Naive thymus-derived CD8-positive, alpha-beta T cell (primary cell): ENCODE measurements at places on chromosomes 16 and 17. TPM values are rescaled to one million over a fixed set of nuclear protein-coding genes. Genes with fewer than 3 reads are reported as not detected.
A peak's percentile ranks its signal among the peaks of the same experiment; 100 is the strongest.

- H3K4me1 ChIP-seq: peaks cover 38% of the 10 kb centered on the region
- H3K27ac ChIP-seq: peak overlapping the region; percentile 94
- peak overlapping the region; percentile 91 for H3K4me3 ChIP-seq
- no peaks in the 10 kb centered on the region for H3K27me3 ChIP-seq
- DNase-seq: peak; percentile 55
Measured at GRCh38 chr16:23836404-23837311, 875 bp downstream of the PRKCB start.

DNA sequence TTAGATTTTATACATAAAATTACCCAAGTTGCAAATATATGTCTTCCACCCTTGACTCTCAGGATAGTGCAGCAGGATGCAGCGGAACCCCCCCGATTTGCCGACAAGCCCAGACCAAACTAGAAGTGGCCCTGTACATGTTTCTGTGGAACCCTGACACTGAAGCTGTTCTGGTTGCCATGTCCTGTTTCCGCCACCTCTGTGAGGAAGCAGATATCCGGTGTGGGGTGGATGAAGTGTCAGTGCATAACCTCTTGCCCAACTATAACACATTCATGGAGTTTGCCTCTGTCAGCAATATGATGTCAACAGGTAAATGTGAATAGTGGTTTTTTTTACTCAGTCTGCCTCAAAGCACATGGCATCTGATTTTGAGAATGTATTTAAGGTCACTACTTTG, 70.7 kb downstream of the OMG start:
- no peak for DNase-seq
- no peak overlapping the region for H3K4me3 ChIP-seq
- no peaks in the 10 kb centered on the region for H3K27me3 ChIP-seq
- H3K36me3 ChIP-seq: peaks cover 9% of the 10 kb centered on the region
- peaks cover 15% of the 10 kb centered on the region for H3K4me1 ChIP-seq

DNA sequence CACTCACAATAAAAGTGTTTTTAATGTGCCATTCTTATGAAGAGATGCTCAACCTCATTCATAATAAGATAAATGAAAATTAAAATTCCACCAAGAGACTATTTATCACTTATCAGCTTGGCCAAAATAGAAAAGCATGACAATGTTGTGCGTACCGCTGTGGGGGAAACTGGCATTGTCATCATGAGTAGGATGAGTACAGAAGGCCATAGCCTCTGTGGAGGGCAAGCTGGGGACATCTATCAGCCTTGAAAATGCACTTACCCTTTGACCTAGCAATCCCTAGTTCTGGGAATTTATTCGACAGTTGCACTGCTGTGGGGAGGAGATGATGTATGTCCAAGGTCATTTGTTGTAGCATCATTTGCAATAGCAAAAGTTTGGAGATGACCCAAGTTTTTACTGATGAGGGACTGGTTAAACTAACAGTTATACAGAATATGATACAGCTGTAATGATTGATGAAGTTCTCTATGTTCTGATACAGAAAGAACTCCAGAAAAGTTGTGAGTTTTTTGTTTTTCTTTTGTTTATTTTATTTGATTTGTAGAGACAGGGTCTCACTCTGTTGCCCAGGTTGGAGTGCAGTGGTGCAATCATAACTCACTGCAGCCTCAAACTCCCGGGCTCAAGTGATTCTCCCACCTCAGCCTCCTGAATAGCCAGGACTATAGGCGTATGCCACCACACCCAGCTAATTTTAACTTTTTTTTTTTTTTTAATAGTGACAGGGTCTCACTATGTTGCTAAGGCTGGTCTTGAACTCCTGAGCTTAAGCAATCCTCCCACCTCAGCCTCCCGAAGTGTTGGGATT, 13.7 kb upstream of the PRKCB start:
- H3K27me3 ChIP-seq: peaks cover 3% of the 10 kb centered on the region
- H3K27ac ChIP-seq: no peak overlapping the region
- no peak overlapping the region for H3K4me3 ChIP-seq
- no peaks in the 10 kb centered on the region for H3K36me3 ChIP-seq

GRCh38 chr17:54694287-54694887, 206.3 kb upstream of the TOM1L1 start:
- H3K4me1 ChIP-seq: no peaks in the 10 kb centered on the region
- no peak for DNase-seq
- H3K27ac ChIP-seq: no peak overlapping the region
- no peaks in the 10 kb centered on the region for H3K27me3 ChIP-seq
- no peaks in the 10 kb centered on the region for H3K36me3 ChIP-seq

- H3K36me3 ChIP-seq: no peaks in the 10 kb centered on the region
- DNase-seq: no peak
- H3K27me3 ChIP-seq: no peaks in the 10 kb centered on the region
- H3K4me3 ChIP-seq: no peak overlapping the region
- no peak overlapping the region for H3K27ac ChIP-seq
Measured at GRCh38 chr17:49635121-49635520, 42.8 kb downstream of the SPOP start.

DNA sequence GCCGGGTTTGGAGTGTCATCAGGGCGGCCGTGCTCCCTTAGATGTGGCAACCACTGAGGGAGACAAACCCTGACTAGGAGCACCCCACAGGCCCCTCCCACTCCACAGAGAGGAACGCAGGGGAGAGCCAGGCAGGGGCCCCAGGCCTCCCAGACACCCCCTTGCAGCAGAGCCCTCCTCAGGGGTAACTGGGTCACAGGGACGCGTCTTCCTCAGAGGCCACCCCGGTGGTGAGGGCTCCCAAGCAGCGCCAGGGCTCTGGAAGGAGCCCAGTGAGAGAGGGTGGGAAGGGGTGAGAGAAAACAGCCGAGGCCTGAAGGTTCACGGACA, 11.4 kb downstream of the FSCN2 start:
- H3K27ac ChIP-seq: no peak overlapping the region
- H3K4me3 ChIP-seq: no peak overlapping the region
- H3K4me1 ChIP-seq: peaks cover 4% of the 10 kb centered on the region

- no peak overlapping the region for H3K27ac ChIP-seq
- no peak overlapping the region for H3K4me3 ChIP-seq
- no peaks in the 10 kb centered on the region for H3K4me1 ChIP-seq
- no peak for DNase-seq
Measured at GRCh38 chr16:31810863-31811262, 62.7 kb upstream of the ZNF267 start.

DNA sequence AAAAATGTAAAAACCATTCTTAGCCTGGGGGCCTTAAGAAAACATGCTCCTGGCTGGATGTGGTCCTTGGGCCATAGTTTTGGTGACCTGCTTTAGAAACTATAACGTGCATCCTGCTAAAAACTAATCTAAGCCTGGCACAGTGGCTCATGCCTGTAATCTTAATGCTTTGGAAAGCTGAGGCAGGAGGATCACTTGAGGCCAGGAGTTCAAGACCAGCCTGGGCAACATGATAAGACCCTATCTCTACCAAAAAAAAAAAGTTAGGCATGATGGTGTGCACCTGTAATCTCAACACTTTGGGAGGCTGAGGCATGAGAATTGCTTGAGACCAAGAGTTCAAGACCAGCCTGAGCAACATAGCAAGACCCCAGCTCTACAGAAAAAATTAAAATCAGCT, 183.8 kb upstream of the CHMP6 start:
- H3K36me3 ChIP-seq: peaks cover 28% of the 10 kb centered on the region
- no peak overlapping the region for H3K4me3 ChIP-seq
- DNase-seq: no peak
- no peak overlapping the region for H3K27ac ChIP-seq

- no peaks in the 10 kb centered on the region for H3K27me3 ChIP-seq
- no peak for DNase-seq
- no peak overlapping the region for H3K27ac ChIP-seq
- H3K4me3 ChIP-seq: no peak overlapping the region
Measured at GRCh38 chr17:46003907-46004748, 5.1 kb downstream of the STH start.

Gene DNAAF1
- 0.19 TPM for total RNA-seq

Gene FZD2
- total RNA-seq: 0.34 TPM

Gene APPBP2
- total RNA-seq: 50.2 TPM

Gene CES1
- not detected for total RNA-seq
